ENCODE measurements at places on chromosomes 16 and 17.
A peak's percentile ranks its signal among the peaks of the same experiment; 100 is the strongest.

- no peak for DNase-seq
Measured at GRCh38 chr17:9666461-9667050, 21.2 kb downstream of the USP43 start.

DNA sequence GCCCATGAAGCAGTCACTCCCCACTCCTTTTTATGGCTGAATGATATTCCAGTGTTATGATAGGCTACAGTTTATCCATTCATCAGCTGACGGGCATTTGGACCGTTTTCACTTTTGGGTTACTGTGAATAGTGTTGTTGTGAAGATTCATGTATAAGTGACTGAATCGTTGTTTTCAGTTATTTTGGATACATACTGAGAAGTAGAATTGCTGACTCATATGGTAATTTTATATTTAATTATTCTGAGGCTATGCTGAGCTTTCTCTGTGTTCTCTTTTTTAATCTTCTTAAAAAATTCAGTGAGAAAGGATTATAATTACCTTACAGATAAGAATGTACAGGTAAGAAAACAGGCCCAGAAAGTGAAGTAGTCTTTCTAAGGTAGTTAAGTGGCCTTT, 117.9 kb upstream of the MPHOSPH6 start:
- DNase-seq, result no peak

DNA sequence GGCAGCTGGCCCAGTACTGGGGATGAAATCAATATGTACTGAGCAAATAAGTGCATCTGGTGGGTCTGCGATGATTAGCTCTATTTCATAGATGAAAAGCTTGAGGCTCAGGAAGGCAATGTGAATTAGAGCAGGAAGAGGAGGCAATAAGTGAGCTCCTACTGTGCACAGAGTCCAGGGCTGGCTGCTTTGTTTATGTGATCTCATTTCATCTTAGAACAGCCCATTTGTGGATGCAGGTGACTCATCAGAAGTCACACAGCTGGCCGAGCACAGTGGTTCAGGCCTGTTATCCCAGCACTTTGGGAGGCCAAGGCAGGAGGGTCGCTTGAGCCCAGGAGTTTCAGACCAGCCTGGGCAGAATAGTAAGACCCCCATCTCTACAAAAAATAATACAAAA, 7.1 kb downstream of the TMEM114 start:
- peak; percentile 67 for DNase-seq

DNA sequence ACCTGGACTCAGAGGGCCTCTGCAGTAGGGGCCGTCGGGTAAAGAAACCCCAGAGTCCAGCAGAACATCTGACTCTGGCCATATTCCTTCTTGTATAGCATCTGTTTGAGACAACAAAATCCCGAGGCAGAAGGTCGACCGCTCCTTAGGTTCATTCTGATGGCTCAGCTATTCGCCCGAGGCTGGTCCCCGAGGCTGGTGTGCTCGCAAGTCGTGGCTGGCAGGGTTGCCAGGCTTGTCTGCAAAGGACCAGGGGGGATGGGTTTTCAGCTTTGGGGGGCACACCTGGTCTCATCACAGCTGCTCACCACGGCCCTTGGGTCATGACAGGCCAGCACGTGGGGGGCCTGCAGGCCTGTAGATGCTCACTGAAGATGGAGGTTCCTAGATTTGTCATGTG, 119.1 kb downstream of the BANP start:
- DNase-seq, result no peak

DNA sequence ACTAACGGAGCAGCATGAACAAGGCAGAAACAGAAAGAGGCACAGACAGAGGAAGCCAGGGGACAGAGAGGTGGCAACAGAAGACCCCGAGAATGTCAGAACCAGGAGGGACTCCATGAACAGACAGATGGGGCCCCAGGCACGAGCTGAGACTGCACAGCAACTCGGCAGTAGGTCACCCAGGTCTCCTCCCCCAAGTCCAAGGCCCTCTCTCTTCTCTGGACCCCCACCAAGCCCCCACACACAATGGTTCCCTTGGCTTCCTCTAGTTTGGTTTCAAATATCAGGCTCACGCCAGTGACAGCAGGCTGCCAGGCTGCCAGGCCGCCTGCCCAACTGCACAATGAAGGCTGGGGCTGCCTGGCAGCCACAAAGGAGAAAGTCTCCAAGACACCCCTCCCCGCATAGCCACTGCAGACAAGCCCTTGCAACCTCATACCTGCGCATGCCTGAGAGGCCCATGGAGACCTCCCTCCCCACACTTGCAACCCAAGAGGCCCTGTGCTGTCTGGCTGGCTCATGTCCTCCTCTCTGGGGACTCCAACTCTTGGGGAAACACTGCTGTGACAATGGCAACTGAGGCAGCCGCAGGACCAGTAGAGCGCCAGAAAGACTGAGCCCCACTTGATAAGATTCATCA, 54.8 kb downstream of the PIMREG start:
- DNase-seq, result no peak

GRCh38 chr16:74909665-74910064, 75.3 kb downstream of the WDR59 start:
- DNase-seq, result no peak

- DNase-seq, result no peak
Measured at GRCh38 chr17:17077861-17078732, 35.8 kb downstream of the MPRIP start.

Measured in A673 (cell line).